ENCODE measurements at places on chromosomes 13 and 19. TPM values are rescaled to one million over a fixed set of nuclear protein-coding genes. Genes with fewer than 3 reads are reported as not detected.

The FCER2 gene
- not detected for total RNA-seq

The PLEKHF1 gene
- 0.77 TPM for total RNA-seq

The DYRK1B gene
- 29.5 TPM for total RNA-seq

DNA sequence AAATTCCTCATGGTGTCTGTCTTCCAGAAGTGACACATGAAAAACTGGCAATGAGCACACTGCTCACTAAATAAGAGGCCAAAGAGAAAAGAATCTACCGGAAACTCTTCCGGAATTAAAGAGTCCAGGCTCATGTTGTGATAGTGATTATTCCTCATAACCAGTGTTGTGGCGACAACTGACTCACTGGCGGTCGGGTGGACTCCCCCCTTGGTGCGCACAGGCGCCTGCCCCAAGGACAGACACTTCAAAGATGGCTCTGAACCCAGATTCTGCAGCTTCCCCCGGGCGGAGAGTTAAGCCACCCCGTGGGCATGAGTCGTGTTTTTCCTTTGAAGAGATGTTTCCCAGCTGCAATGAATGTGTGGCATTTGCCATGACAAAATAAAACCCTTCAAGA is 10.3 kb downstream of the IL17D start:
- no peaks in the 10 kb centered on the region for H3K36me3 ChIP-seq
- H3K27me3 ChIP-seq = peaks cover 8% of the 10 kb centered on the region
- H3K4me1 ChIP-seq = peaks cover 2% of the 10 kb centered on the region
- H3K27ac ChIP-seq = no peak overlapping the region

DNA sequence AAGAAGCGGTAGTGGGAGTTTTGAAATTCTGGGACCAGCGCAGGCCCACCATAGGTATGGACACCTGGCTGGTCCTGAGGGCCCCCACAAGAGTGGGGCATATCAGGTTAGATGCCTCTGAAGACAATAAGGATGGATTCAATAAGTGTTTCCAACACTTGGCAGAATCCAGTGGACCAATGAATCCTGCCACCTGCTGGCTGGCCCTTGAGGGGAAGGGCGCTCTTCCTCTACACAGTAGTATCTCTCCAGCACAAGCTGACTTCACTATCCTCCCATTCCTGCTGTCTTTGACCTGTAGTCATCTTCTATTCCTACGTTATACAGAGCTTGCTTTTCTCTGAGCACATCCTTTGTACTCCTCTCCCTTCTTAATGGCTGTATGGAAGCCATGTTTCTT is 199.7 kb upstream of the TSHZ3 start:
- H3K36me3 ChIP-seq = no peaks in the 10 kb centered on the region
- no peak overlapping the region for H3K4me3 ChIP-seq
- peak; percentile 29 for DNase-seq
- no peak overlapping the region for H3K27ac ChIP-seq
- H3K4me1 ChIP-seq = no peaks in the 10 kb centered on the region

- H3K4me1 ChIP-seq = peaks cover 23% of the 10 kb centered on the region
- no peak for DNase-seq
- H3K27me3 ChIP-seq = peaks cover 23% of the 10 kb centered on the region
- peak overlapping the region; percentile 86 for H3K27ac ChIP-seq
- H3K36me3 ChIP-seq = peaks cover 6% of the 10 kb centered on the region
Observed at GRCh38 chr13:41061914-41062837, 867 bp downstream of the WBP4 start.

DNA sequence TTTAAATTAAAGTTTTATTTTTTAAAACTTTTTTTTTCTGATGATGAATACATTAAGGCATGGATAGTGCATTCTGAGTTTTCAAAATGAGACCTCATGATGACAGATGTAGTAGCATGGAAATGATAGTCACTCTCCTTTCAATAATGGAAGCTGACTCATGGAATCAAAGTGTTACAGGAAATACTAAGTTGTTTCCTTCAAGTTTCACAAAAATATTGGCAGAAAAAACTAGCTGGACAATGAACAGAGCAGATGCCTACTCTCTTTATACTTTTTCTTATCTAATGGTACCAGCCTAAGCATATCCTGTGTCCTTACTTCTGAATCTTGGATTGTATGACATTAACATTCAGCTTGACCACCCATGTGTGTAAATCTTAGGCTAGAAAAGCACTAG is 1337.3 kb downstream of the PCDH9 start:
- H3K4me3 ChIP-seq = no peak overlapping the region
- no peaks in the 10 kb centered on the region for H3K27me3 ChIP-seq
- DNase-seq = no peak
- H3K27ac ChIP-seq = no peak overlapping the region
- H3K4me1 ChIP-seq = no peaks in the 10 kb centered on the region
- H3K36me3 ChIP-seq = no peaks in the 10 kb centered on the region

DNA sequence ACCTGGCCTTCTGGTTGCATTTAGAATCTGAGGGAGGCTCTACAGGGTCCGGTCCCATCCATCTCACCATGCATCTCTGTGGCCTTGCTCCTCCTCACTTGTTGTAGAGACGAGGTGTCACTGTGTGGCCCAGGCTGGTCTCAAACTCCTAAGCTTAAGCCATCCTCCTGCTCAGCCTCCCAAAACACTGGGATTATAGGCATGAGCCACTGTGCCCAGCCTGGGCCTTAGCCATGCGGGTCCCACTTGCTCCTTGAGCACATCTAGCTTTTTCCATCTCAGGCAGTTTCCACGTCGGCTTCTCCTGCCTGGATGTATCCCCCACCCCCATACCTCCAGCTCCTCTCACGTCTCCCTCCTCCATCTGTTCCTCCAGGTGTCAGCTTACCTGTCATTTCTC is 9.8 kb downstream of the ELSPBP1 start:
- no peak overlapping the region for H3K4me3 ChIP-seq
- H3K27me3 ChIP-seq = peaks cover 3% of the 10 kb centered on the region
- DNase-seq = no peak
- H3K27ac ChIP-seq = no peak overlapping the region

Data from endothelial cell (in vitro differentiated cells).